Stimulated activated CD4-positive, alpha-beta T cell treated with anti-CD3 and anti-CD28 coated beads, Interleukin-1b, Interleukin-23, amount 100 ng/mL, for 48 hours (primary cell): ENCODE measurements at places on chromosomes 11 and 22.

DNA sequence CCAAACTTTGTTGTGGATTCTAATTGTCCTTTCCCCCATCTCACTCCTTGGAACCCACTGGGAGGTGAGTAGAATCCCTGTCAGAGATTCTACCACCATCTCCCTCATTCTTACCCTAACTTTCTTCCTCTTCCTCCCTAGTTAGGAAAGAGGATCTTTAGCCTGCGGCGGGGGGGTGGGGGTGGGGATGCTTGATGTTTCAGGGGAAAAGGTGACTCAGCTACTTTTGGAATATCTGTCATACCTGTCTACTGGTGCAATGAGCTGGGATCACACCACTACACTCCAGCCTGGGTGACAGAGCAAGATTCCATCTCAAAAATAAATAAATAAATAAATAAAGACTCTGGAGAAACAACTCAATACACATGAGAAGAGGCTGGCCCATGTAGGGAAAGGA is 6.4 kb downstream of the CCT8L2 start:
- DNase-seq: no peak

DNA sequence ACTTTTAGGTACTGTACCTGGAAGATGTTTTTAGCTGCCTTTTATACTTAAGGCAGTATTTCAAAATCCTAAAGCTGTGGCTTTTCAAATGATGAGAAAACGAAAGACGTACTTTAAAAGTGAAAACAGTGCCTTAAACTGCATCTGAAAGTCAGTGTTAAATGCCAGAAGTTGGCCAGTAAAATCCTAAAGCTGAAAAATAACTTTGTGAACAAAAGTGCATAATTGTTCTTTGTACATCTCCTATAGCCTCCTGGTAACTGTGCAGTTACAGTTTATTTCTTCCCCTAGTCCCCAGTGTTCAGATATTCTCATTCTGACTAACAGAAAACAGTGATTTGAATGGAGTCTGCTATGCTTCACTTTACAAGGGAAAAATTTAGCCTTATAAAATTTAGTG is 6.8 kb downstream of the EED start:
- no peak for DNase-seq

DNA sequence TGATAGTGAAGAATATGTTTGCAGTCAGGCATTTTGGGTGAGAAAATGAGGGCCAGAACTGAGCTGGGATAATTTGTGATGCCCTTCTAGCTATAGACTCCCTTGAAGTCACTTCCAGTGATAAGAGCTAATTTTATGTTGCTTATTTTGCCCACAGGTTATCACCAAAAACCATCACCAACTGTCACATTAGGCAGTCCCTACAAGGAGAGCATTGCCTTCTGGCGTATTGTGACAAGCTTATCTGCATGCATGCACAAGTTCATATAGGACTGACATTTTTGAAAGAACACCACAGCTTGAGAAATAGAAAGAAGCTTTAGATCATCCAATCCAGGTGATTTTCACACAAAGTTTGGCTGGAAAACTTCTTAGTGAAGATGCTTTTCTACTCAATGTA is 735.3 kb upstream of the RAG2 start:
- no peak for DNase-seq

- peak; percentile 51 for DNase-seq
These were observed 639 bp downstream of the INCENP start for GRCh38 chr11:62124186-62125113.

GRCh38 chr11:94169930-94170545 is 41.4 kb downstream of the PANX1 start:
- no peak for DNase-seq

DNA sequence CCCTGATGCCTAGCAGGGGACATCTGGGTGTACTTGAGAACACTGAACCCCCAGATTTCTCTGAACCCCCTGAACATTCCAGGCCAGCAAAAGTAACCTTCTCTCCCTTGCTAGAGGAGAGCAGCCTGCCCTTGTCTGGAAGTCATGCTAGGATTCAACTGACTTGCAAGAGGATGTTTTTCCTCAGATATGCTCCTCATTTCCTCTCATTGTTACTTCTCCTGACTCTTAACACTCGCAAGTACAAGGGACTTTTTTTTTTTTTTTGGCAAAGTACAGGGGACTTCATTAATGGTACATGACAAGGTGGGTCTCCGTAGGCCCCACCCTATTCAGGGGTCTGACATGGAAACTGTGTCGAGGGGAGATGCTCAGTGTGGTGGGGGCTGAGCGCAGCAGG is 6.3 kb upstream of the MCHR1 start:
- no peak for DNase-seq

DNA sequence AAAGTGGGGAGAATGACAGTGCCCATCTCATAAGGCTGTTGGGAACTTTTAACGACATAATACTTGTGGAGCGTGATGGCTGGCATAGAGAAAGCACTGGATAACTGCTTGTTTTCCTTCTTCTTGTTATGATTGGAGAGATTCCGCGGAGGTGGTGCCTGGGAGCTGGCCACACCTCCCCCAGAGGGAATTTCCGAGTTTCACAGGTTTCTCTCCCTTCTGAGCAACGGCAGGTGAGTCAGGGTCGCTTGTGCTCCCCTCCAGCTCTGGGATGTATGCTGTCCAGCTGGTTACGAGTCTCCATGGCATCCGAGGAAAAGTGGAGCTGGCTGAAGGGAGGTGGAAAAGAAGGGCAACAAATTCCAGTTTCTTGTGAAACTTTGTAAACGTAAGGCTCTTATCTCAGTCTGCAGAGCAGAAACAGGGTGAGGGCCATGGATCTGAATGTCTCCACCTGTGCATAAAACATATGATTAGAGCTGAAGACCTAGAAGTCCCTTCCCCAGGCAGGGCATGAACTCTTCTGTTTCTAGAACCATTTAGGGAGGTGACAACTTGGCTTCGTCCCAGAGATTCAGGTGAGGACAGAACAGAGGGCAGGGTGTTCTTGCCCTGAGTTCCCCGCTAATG is 10.0 kb upstream of the PLET1 start:
- no peak for DNase-seq

GRCh38 chr11:134888821-134889220 is 476.8 kb upstream of the B3GAT1 start:
- DNase-seq: no peak

DNA sequence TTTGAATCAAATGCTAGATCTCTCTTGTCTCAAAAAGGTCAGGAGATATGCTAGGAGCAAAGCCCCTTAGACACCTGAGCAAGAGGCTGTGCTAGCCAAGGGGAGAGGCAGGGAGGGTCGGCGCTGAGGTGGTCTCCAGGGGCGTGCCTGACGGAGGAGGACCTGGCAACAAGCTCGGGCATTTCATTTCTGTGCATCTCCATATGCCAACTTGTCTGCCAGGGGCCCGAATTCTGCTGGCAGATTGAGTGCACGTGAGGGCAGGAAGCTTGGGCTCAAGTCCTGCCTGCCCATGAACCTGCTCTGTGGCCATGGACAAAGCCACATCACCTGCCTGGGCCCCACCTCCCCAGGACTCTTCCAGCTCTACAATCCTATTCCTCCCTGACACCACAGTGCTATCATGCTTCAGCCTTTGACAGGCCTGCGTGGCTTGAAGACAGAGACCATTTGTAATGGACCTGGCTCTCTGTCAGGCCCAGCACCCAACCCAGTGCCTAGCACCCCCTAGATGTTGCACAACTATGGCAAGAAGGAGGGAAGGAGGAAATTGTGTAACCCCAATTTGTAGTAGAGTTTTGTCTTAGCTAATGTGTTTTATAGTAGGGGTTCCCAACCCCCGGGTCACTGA is 16.3 kb upstream of the VSIG10L2 start:
- DNase-seq: no peak

DNA sequence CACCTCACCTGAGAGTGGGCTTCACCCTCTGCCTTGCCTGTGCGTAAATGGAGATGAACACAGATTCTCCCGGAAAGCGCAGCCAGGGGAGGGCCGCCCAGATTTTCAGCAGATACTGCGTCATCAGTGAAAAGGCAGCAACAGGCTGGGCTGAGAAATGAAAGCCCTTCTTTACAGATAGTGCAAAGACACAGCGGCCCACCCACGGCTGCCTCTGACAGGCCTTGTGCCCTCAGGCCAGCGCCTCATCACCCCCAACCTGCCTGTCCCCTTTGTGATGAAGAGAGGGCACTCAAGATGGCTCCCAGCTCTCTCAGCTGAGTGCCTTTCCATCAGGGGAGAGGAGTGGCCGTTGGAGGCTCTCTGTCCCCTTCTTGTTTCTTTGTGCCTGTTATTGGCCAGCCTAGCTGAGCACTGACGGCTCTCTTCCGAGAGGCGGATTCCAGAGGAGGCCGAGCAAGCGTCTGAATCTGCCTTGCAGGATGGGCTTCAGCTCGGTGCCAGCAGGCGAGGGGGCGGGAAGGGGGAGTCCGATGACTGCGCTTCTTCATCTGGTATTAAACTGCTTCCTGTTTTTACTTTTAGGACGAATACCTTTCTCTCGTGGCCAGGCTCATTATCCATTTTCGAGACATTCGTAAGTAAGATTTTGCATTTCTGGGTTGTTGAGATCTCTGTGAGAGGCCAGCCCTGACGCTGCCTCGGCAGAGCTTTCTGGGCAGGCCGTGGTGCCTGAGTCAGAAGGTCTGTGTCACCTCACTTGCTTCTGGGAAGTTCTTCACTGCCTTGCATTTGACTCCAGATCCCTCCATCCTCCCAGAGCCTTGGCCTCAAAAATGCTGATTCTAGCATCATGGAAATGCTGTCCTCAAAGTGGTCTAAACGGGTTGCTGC is 43.7 kb downstream of the MED15 start:
- peak; percentile 79 for DNase-seq
